ENCODE measurements at places on chromosomes 2 and 18. TPM values are rescaled to one million over a fixed set of nuclear protein-coding genes. Genes with fewer than 3 reads are reported as not detected.

Gene METAP1D
- 6.1 TPM for total RNA-seq

Gene MRO
- total RNA-seq: 0.82 TPM

Gene SKA1
- 2.0 TPM for total RNA-seq

Gene SUPT7L
- total RNA-seq: 24.5 TPM
